Activated T-helper 2 cell treated with anti-CD3 and anti-CD28 coated beads, Interferon-gamma antibody, Interleukin-2, Interleukin-4, amounts not matched to agents 10 μg/mL and 5 μg/mL and 100 μg/mL, durations not matched to agents 14 hours and 24 hours and 36 hours (primary cell): ENCODE measurements at places on chromosomes 4 and X.

DNA sequence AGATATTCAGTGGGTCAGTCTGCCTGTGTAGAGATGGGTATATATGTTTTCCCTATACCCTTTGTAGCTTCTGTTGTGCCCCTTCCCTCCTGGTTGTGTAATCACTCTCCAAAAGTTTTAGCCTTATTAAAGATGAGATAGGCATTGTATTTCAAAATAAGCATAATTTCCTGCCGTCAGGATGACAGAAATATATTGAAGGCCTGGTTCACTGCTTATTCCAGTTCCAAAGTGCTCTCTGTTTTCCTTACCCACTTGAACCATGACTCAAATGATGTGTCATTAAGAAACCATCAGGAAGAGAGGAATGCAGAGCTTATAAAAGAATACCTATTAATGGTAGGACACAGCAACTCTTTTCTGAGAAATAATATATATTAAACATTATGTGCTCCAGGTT, 178.5 kb downstream of the GABRB1 start:
- no peak for DNase-seq

- no peak for DNase-seq
Measured at GRCh38 chr4:168128601-168129000, 36.3 kb downstream of the ANXA10 start.

GRCh38 chrX:68199062-68199848, 234.0 kb downstream of the OPHN1 start:
- DNase-seq, result no peak

DNA sequence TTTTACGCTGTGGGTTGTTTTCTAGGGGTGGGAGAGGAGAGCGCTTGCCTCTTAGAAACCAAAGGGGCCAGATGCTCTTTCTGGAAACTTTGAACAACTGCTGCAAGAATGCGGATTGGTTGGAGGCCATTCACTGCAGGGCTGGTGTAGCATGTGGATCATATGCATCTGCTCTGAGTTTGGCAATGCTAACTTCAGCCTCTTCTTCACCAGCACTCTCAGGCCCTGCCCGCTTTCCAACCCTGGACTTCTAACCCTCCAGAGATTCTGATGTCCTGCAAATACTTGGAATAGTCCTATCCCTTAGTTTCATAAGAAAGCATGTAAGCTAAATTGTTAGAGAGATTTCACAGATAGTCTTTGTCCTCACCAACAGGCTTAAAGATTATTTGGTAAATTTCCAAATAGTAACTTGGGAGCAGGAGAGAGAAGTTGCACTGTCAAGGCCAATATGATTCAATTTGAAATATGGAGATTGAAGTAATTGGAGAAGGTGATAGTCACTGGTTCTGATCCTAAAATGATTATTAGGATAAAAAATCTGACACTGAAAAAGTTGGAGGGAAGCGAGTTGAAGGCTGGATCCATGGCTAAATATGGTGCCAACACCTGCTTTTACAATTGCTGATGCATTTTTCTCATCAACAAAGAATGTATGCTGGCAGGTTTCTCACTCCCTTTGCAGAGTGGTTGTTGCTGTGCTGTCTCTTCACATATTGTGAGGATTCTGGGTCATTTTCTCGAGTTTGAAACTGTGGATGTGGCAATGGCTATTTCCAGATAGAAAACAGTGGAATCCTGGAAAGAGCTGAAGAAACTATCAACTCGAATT, 210.4 kb downstream of the PTTG2 start:
- no peak for DNase-seq

- DNase-seq, result no peak
Measured at GRCh38 chr4:154421618-154422017, 70.0 kb downstream of the DCHS2 start.

DNA sequence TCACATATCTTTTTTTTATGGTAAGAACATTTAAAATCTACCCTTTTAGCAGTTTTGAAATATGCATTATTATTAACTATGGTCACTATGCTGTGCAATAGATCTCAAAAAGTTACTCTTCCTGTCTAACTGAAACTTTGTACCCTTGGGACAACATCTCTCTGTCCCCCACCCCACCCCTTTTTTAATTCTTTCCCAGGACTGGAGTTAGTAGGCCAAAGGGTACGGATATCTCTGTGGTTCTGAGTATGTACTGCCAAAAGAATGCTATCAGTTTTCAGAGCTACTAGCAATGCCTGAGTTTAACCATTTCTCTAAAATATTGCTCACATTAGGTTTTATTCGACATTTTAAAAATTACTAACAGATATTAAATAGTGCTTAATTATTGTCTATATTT, 4.7 kb upstream of the FAM241A start:
- DNase-seq, result no peak

DNA sequence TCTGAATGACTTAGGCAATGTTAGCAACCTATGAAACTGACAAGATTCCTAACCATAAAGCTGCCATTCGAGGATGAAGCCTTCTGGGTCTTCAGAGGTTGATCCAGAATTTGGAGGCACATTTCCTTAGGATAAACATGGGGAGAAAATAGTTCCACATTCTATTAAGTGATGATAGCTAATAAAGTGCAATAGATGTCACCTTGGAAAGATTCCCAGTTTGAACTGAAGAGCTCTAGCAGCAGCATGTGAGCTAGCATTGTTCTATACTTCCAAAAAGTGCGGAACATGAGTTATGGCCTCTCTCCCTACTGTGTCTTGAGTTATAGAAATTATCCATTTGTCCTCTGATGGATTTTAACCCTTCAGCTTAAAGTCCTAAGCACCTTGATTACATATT, 991.4 kb upstream of the SLIT2 start:
- DNase-seq, result no peak

DNA sequence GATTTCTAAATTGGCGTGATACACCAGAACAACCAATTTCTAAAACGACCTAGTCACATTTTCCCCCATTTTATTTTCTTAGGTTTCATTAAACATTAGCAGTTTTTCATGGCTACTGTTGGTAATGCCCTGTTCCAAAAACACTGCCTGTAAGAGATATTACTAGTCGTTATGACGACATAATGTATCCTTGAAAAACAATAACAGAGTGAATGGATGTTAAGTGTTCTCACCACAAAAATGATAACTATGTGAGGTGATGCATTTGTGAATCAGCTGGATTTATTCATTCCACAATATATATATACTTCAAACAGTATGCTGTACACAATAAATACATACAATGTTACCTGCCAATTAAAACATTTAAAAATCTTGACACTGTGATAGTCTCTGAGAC, 1147.6 kb upstream of the PCDH10 start:
- no peak for DNase-seq
